T-cell (primary cell): ENCODE measurements at places on chromosomes 13 and 19. TPM values are rescaled to one million over a fixed set of nuclear protein-coding genes. Genes with fewer than 3 reads are reported as not detected.

GRCh38 chr13:55577082-55577846 is 1563.5 kb upstream of the PRR20A start:
- H3K27me3 ChIP-seq = no peaks in the 10 kb centered on the region
- no peak for DNase-seq
- H3K36me3 ChIP-seq = no peaks in the 10 kb centered on the region
- H3K4me3 ChIP-seq = no peak overlapping the region
- H3K27ac ChIP-seq = no peak overlapping the region

DNA sequence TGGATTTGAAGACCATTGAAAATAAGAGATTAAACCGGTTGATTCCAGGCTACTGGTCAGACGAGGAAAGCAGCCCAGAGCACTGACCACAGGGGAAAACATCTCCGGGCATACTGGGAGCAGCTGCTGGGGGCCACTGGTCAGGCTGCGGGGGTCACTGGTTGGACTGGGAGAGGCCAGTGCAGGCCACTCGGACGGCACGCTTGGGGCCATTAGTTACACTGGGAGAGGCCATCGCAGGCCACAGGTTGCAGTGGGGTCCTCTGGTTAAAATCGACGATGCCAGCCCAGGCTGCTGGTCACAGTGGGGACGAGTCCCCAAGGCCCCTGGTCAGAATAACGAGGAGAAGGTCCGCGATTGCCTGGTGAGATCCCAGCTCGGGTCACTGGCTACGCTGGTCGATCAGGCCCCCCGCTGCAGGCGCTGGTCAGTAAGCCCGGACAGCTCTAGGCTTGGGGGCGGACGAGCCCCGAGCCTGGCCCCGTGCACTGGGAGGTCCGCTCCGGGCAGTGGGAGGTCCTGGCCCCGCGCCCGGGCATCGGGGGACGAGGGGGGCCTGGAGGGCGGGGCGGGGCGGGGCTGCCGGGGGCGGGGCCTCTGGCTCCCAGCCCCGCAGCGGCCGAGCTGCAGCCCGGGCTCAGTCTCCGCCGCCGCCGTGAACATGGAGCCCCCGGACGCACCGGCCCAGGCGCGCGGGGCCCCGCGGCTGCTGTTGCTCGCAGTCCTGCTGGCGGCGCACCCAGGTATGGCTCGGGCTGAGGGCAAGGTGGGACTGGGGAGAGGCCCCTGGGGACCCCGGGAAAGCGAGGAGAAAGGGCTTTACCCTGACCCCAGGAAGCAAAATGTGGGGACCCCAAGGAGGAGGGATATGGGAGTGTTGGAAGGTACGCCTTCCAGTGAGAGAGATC is at the start of gene BCAM:
Gene BCAM, plus strand, starts transcription at position 641 of the 909 bp plus-strand sequence. Its CDS starts 22 bp downstream, at position 663.
- peaks cover 56% of the 10 kb centered on the region for H3K27me3 ChIP-seq
- H3K27ac ChIP-seq = no peak within 1 kb of the TSS
- H3K36me3 ChIP-seq = no peaks in the 10 kb centered on the region
- no peak for DNase-seq

DNA sequence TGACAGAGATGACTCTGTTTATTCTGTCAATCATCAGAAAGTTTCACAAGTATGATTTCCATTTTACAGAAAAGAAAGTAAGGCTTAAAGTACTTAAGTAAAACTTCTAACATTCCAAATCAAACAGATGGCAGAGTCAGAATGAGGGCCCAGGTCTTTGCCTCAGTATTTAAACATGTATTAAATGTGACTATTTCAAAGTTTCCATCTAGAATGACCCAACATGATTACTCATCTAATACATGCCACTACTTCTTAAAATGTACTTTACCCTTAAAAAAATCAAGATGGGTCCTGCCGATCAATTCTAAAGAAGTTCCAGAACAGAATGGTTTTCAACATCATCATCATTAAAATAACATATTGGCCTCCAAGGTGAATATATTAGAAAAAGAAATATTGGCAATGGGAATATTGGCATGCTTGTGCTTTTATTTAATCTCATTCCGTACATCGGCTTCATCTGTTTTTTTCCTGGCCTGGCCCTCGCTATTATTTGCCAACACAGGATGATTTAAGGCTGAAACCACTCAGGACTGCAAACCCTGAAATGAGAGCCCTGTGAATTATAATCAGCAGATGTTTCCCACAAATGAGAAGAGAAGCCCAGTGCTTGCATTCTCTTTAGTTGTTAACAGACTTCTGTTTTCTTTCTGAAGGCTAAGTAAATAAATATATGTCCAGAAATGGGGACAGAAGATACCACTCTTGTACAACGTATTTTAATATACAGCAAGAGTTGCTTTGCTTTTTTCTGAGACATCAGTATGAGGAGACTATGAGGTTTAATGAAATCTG is 340.0 kb downstream of the DNAJC15 start:
- H3K4me3 ChIP-seq = no peak overlapping the region
- DNase-seq = no peak
- H3K36me3 ChIP-seq = no peaks in the 10 kb centered on the region
- no peaks in the 10 kb centered on the region for H3K27me3 ChIP-seq
- H3K4me1 ChIP-seq = no peaks in the 10 kb centered on the region
- no peak overlapping the region for H3K27ac ChIP-seq

DNA sequence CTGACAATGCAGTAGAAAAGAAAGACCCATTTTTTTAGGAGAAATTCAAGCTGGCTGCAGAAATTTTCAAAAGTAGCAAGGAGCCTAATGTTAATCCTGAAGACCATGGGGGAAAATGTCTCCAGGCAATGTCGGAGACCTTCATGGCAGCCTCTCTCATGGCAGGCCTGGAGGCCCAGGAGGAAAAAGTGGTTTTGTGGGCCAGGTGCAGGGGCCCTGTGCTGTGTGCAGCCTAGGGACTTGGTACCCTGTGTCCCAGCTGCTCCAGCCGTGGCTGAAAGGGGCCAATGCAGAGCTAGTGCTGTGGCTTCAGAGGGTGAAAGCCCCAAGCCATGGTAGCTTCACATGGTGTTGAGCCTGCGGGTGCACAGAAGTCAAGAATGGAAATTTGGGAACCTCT is 4.1 kb downstream of the ALG11 start:
- peaks cover 4% of the 10 kb centered on the region for H3K36me3 ChIP-seq
- peaks cover 13% of the 10 kb centered on the region for H3K4me1 ChIP-seq
- H3K4me3 ChIP-seq = no peak overlapping the region
- no peak for DNase-seq

The TLE6 gene
- total RNA-seq = not detected

- H3K4me1 ChIP-seq = peaks cover 37% of the 10 kb centered on the region
- DNase-seq = no peak
- H3K36me3 ChIP-seq = no peaks in the 10 kb centered on the region
- H3K27me3 ChIP-seq = no peaks in the 10 kb centered on the region
- no peak overlapping the region for H3K4me3 ChIP-seq
- H3K27ac ChIP-seq = no peak overlapping the region
Observed at GRCh38 chr19:6528544-6529121, 2.2 kb upstream of the TNFSF9 start.

DNA sequence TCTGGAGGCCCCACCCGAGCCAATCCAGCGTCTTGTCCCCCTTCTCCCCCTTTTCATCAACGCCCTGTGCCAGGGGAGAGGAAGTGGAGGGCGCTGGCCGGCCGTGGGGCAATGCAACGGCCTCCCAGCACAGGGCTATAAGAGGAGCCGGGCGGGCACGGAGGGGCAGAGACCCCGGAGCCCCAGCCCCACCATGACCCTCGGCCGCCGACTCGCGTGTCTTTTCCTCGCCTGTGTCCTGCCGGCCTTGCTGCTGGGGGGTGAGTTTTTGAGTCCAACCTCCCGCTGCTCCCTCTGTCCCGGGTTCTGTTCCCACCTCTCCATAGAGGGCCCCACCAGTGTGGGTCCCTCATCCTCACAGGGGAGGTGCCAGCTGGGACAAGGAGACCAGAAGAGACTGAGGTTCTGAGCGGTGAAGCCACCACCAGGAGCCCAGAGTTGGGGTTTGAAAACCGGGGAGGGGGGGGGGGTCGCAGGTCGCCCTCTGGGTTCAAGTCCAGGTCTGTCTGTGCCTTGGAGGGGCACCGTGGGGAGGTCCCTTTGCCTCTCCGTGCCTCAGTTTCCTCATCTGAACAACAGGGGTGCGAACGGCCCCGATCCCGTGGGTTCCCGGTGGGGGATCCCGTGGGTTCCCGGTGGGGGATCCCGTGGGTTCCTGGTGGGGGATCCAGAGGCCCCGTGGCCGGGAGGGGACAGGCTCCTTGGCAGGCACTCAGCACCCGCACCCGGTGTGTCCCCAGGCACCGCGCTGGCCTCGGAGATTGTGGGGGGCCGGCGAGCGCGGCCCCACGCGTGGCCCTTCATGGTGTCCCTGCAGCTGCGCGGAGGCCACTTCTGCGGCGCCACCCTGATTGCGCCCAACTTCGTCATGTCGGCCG is at the start of gene ELANE:
Gene ELANE, plus strand, starts transcription at position 168 of the 878 bp plus-strand sequence. Its CDS starts 26 bp downstream, at position 194.
- H3K27ac ChIP-seq = no peak within 1 kb of the TSS
- no peaks in the 10 kb centered on the region for H3K27me3 ChIP-seq
- H3K4me1 ChIP-seq = no peaks in the 10 kb centered on the region
- H3K36me3 ChIP-seq = no peaks in the 10 kb centered on the region

The PSPN gene
- total RNA-seq = 3.2 TPM

DNA sequence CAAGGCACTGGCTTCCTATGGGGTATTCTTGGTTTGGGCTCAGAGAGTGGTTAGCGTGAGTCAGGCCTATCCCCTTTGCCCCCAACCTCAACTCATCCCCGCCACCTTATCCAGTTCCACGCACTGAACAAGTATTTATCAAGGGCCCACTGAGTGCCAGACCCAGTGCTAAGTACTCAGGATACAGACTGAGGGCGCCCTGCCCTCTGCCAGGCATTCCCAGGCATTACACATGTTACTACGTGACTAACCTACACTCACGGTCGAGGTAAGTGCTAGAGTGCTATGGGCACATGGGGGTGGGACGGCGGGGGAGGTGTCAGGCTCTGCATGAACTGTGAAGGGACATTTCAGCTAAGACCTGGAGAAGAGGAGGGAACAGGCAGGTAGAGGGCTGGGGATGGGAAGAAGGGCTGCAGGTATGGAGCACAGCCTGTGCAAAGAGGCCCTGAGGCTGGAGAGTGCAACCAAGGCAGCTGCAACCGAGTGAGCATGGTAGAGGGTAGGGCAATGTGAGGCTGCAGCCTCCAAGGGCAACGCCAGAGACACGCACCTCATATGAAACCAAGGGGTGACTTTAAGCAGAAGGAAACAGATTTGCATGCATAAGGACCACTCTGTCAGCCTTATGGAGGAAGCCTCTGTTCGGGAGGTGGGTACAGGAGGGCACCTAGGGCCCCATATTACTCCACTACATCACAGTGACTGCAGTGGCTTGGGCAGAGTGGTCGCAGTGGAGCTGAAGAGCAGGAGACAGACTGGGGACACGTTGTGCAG is 22.5 kb downstream of the DHRS12 start:
- H3K4me1 ChIP-seq = no peaks in the 10 kb centered on the region
- DNase-seq = peak; percentile 25
- no peak overlapping the region for H3K27ac ChIP-seq
- H3K36me3 ChIP-seq = peaks cover 5% of the 10 kb centered on the region
- H3K27me3 ChIP-seq = no peaks in the 10 kb centered on the region

DNA sequence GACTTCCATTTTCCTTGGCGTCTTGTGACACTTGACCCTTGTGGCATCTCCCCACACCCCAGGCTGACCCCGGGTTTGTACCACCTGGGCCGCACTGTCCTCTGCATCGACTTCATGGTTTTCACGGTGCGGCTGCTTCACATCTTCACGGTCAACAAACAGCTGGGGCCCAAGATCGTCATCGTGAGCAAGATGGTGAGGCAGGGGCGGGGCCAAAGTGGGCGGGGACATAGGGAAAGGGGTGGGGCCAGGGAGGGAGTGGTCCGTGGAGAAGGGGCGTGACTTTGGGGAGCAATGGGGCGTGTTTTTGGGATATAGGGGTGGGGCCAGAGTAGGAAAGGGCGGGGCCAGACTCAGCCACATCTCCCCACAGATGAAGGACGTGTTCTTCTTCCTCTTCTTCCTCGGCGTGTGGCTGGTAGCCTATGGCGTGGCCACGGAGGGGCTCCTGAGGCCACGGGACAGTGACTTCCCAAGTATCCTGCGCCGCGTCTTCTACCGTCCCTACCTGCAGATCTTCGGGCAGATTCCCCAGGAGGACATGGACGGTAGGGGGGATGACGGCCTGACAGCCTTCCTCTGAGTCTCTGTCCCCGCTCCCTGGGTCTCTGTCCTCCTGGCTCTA is 42.8 kb downstream of the TRPM4 start:
- H3K36me3 ChIP-seq = no peaks in the 10 kb centered on the region
- no peaks in the 10 kb centered on the region for H3K4me1 ChIP-seq

The ZNF223 gene
- total RNA-seq = 2.5 TPM

The EDNRB gene
- total RNA-seq = 0.35 TPM

The PABPC3 gene
- total RNA-seq = 0.47 TPM

The CDC34 gene
- total RNA-seq = 52.6 TPM
